Activated T-helper 1 cell treated with Interleukin-2 at 50 U/mL for 16 hours (primary cell): ENCODE measurements at places on chromosomes 13 and 19.

DNA sequence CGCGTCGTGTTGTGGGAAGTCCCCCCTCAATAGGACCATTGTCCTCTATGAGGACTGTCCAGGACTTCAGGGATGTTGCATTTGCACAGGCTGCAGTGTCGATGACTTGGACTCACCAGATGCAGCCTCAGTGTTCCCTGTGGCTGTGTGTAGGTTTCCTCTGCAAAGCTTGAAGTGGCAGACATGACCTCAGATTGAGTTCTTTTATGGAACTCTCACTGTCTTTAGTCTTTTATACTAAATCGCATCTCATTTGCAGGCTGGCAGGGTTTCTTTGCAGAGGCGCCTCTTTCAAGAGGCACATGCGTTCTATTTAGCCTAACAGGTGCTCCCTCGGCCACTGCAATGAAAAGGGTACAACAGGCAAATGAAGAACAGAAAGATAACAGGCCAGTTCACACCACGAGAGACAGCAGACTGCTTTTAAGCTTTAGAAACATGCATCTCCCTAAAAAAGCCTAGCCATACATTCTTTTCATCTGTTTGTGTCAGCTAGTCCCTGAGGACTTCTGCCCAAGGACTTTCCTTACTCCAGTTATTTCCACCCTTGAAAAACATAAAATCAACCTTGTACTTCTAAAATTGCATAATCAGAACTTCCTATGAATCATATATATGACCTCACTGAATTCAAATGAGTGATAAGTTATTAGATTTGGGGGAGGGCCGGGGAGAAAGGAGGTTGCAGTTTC is 118.4 kb downstream of the RAB20 start:
- no peak for DNase-seq

DNA sequence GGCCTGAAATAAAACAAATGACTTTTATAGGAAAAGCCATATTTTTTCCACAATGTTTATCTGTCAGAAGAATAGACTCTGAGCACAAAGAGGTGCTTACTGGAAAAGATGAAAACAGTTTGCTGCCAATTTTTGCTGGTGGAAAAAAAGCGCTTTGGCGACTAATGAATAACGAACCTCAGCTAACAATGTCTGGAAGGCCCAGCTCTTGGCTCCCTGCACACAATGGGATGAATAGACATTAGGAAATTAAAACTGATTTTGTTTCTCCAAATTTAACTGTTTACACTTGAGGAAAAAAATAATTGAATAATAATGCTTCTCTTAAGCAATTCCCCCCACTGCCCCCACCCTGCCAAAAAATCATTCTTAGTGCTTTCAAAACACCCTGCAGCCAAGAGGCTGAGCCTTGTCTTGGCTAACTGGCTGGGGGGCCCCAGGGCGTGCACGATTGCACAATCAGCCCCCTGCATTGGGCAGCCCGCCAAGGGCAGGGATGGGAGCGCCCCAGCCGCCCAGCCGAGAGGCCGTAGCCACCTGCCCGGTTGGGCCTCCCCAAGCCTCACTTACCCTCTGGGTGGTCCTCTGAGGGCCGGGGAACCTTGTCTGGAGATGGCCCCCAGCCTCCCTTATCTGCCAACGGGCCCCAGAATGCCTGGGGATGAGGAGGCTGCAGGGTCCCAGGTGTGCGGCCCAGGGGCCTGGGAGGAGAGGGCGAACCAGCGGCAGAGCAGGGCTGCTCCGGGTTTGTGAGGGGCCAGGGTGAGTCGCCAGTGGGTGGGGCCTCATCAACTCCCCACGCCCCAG is 16.8 kb downstream of the CEBPG start:
- no peak for DNase-seq

- DNase-seq: no peak
Measured at GRCh38 chr13:43981091-43981490, 101.4 kb downstream of the LACC1 start.

DNA sequence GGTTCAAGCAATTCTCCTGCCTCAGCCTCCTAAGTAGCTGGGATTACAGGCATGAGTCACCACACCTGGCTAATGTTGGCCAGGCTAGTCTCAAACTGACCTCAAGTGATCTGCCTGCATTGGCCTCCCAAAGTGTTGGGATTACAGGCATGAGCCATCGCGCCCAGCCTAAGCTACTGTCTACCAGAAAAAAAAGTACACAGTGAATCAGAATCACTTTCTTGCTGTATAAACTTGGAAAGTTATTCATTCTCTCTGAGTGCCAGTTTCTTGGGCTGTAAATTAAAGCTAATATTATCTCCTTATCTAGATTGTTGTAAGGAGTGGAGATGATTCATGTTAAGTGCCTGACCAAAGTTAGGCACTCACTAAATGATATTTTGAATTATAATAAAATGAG is 242.8 kb downstream of the ENOX1 start:
- no peak for DNase-seq

DNA sequence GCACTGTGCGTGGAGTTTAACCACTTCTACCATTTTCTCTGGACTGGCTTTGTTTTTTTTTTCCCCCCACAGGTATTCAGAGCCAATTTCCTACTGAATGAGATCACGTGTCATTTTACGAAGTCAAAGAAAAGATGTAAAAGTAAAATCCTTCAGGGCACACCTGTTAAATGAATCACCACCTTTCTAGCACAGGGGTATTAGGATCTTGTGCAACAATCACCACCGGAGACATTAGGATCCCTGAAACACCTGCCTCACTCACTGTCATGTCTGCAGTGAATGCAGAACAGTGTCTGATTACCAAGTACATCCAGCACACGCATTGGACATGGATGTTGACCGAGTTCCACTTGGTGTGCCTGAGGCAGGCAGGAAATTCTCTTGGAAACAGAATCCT is 17.2 kb downstream of the BRD4 start:
- no peak for DNase-seq

GRCh38 chr19:21322528-21322927 is 6.7 kb downstream of the ZNF708 start:
- DNase-seq: no peak

- DNase-seq: no peak
Measured at GRCh38 chr13:84873951-84874350, 925.3 kb downstream of the SLITRK6 start.

DNA sequence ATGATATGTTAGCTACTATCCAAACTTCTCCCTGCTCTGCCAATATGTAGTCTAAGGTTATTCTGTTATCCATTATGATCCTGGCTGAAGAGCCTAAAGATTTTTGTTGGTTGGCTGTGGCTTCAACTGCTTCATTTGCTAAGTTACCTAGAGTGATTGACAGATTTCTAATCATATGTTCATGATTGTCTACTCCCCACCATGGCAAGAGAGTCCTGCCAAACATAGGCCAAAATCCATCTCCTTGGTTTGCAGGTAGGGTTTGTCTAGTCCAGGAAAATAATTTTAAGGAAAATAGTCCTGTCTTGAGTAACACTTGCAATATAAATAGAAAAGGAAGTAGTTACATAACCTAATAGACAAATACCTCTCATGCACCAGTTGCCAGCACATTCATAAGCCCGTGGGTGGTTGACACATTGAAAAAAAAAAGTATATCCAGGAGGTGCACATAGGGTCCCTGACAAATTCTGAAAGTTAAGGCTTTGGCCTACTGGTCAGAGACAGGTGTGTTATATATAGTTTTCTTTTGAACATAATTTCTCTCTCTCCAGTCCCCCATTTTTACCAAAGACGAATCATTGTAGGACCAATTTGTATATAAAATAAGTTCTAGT is 5.4 kb upstream of the CBY2 start:
- DNase-seq: no peak

GRCh38 chr13:73602295-73602694 is 531.9 kb downstream of the KLF12 start:
- no peak for DNase-seq

DNA sequence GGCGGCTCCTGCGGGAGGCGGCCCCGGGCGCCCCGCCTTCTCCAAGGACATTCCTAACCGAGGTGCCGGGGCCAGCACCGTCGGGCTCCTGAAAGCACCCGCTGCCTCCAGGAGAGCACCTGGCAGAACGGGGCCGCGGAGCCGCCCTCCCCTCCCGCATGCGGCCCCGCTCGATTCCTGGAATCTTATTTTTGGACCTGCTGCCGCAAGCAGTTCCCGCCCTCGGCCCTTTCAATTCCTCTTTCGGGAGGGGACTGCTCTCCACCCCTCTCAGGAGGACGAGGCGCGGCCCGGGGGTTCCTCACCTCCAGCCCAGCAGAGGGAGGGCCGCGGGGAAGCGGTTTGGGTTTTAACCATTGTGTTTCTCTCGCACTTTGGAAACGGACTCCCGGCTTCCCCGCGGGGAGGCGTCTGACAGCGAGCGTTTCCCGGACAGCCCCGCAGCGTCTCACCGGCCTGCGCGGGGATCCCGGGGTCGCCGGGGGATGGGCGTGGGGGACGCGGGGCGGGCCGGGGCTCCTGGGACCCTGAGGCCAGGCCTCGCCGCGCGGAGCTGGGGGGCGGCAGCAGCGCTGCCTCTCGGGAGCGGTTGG is 849 bp downstream of the GAS6 start:
- no peak for DNase-seq

DNA sequence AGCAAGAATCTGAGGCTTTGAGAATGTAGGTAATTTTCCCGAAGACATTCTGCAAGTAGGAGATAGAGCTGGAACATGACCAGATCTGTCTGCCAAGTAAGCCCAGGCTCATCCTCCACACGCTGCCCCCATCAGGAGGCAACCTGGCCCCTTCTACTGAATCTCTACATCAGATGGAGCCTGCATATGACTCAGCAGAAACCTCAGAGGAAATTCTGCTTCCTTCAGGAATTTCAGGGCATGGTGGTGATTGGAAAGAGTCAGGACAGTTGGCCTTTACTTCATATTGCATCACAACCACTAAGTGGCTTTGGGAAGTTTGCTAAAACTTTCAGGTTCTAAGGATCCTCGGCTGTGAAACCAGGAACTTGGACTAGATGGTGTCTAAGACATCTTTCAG is 85.2 kb downstream of the LRRC63 start:
- DNase-seq: no peak
